ENCODE measurements at places on chromosomes 7 and 10. TPM values are rescaled to one million over a fixed set of nuclear protein-coding genes. Genes with fewer than 3 reads are reported as not detected.

The PIP gene
- total RNA-seq, result not detected

The OR2A14 gene
- not detected for total RNA-seq

The TMEM229A gene
- not detected for total RNA-seq

The CCT6A gene
- 154 TPM for total RNA-seq

The C7orf57 gene
- not detected for total RNA-seq

The GSDME gene
- total RNA-seq, result 3.8 TPM

The TMEM72 gene
- not detected for total RNA-seq

The VAX1 gene
- not detected for total RNA-seq

The FOXI2 gene
- not detected for total RNA-seq

The STMP1 gene
- 24.1 TPM for total RNA-seq
